NCI-H2171 (cell line): ENCODE measurements at places on chromosomes 4 and X.
A peak's percentile ranks its signal among the peaks of the same experiment; 100 is the strongest.

GRCh38 chr4:43564591-43564990, 672.1 kb downstream of the GRXCR1 start:
- DNase-seq: peak; percentile 52

GRCh38 chr4:4673070-4673469, 131.2 kb upstream of the STX18 start:
- DNase-seq: no peak

GRCh38 chr4:157221895-157222770, 1.6 kb downstream of the GRIA2 start:
- DNase-seq: peak; percentile 68

DNA sequence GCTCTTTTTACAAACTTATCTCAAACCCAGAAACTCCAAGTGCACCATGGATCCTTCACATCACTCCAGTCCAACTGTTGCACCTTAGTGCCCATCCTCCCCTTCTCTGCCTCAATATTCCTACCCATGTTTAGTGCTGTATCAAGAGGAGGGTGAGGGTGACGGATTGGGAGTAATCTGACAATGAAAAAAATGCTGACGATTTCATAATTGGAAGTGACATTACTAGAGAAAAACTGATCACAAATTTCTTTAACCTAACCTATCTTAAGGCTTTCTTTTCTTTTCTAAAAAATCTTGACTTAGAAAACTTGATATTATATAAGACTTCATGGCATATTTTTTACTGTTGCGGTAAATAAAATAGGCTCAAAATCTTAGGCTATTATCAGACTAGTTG, 1.5 kb upstream of the DCAF12L2 start:
- no peak for DNase-seq

- peak; percentile 49 for DNase-seq
Measured at GRCh38 chrX:69603566-69604194, 12.2 kb upstream of the EDA start.

DNA sequence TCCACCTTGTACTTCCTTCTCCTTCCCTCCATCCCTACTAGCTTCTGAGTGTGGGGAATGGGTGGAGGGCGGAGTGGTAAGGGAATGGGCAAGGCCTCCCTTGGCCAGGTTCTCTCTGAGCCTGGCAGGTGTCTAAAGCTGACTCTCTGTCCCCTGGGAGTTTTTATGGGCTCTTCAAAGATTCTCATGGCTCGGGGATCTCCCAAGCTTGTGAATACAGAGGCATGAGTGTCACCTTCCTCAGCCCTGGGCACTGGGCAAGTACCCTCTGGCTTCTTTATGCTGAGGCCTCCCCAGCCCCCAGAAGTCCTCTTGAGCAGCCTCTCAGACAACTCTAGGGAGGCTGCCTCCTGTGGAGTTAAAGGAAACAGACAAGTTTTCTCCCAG, 32.5 kb upstream of the DDX3X start:
- DNase-seq: no peak

GRCh38 chr4:82852751-82853285, 38.1 kb downstream of the SEC31A start:
- DNase-seq: no peak

DNA sequence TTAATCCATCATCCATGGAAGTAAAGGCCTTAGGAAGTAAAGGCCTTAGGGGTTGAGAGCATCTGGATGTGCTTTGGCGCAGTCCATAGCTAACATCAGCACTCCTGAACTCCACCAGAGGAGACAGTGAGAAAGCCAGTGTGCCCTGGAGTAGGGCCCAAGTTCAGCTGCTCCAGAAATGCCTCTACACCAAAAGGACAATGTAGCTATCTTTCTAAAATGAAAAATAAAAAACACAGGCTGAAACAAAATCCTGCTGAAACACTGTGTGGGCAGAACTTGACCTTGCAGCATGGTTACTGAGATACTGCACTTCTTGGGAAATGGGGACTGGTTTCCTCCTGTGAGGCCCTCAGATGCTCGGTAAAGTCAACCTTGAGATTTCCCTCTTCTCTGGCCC, 29.3 kb downstream of the SH3RF1 start:
- no peak for DNase-seq

GRCh38 chr4:65437102-65437501, 233.2 kb downstream of the EPHA5 start:
- no peak for DNase-seq

- no peak for DNase-seq
Measured at GRCh38 chr4:169174247-169174646, 96.5 kb downstream of the SH3RF1 start.

DNA sequence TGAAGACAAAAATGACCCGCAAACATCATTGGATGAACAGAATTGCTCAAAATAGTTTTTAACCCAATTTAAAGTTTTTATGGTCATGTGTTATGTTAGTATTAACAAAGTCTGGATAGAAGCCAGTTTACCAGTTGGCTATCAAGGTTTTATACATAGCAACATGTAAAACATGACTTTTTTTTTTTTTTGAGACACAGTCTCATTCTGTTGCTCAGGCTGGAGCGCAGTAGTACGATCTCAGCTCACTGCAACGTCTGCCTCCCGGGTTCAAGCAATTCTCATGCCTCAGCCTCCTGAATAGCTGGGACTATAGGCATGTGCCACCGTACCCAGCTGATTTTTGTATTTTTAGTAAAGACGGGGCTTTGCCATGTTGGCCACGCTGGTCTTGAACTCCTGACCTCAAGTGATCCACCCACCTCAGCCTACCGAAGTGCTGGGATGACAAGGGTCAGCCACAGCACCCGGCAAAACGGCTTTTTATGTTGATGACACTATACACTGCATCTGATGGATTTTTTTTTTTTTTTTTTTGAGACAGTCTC, 3.4 kb downstream of the SAT1 start:
- DNase-seq: no peak

- no peak for DNase-seq
Measured at GRCh38 chr4:57553728-57554127, 443.5 kb upstream of the IGFBP7 start.

GRCh38 chr4:6437826-6438238, 34.6 kb downstream of the PPP2R2C start:
- DNase-seq: no peak

GRCh38 chrX:119871245-119871598, 311 bp downstream of the RNF113A start:
- no peak for DNase-seq

DNA sequence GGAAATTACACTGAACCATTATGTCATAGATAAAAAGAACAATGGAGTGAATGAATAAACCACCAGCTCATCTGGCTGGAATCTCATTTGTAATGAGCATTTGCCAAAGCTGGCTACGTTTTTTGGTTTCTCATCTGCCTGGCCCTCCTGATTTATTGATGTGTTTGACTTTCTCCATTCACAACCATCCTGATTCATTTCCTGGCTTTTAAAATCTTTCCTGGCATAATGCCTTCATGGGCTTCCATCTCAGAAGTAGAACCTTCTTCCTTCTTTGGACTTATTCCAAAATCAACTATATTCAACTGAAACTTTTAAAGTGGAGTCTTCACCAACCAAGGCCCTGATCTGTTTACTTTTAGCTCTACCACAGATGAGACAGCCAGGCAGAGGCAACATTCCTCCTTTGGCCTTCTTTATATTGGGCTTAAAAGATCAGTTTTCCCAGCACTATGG, 36.0 kb upstream of the ARSJ start:
- no peak for DNase-seq

GRCh38 chr4:127759893-127760292, 22.2 kb upstream of the HSPA4L start:
- DNase-seq: no peak

GRCh38 chr4:99102634-99103033, 14.0 kb upstream of the ADH5 start:
- DNase-seq: no peak

- no peak for DNase-seq
Measured at GRCh38 chr4:54228056-54228527, 1.0 kb upstream of the PDGFRA start.

GRCh38 chr4:82005158-82005557, 368.6 kb downstream of the HNRNPD start:
- no peak for DNase-seq

DNA sequence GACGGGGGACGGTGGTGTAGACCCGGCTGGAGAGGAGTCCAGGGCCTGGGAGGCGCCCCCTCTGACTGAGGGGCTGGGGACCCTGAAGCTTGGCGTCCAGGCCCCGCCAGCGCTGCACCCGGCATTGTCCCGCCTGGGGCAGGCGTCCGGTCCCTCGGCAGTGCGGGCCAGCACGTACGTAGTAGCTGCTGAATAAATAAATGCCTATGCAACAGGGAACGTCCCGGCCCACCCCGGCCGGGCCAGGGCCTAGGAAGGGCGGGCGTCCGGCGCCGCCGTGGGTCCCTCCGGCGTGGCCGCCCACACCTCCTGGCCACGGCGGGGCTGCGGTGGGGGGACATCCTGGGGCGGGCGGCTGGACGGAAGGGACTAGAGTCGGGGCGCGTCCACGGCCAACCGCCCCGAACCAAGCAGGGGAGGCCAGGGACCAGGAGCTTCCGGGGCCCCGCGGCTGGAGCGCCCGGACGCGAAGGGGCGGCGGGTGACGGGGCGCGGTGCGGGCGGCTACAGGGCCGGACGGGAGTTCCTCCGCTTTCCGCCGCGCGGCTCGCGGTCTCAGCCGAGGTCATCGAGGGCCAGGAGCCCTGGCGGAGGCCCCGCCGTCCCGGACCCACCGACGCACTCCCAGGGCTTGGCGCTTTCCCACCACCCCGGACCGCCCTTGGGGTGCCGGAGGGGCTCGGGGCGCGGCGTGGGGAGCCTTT, 886 bp upstream of the WWC2 start:
- DNase-seq: no peak

GRCh38 chrX:119118780-119119395, 8.7 kb downstream of the KIAA1210 start:
- DNase-seq: no peak

DNA sequence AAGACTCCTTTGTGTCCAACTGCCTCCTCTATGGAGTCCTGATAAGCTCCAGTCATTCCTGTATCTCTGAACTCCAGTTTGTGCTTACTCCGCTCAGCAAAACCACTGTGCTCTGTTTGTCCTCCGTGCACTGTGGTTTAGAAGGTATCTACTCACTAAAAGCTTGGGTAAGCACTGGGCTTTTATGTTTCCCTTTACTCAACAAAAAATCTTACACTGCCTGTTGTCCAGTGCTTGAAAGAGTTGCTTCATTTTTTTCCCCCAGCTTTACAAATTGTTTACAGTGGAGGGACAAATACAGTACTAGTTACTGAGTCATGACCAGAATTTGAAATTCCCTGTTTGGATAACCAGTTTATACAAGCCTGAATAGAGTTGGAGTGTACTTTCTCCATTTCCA, 545.3 kb upstream of the FAT1 start:
- DNase-seq: no peak

- DNase-seq: no peak
Measured at GRCh38 chr4:78691334-78691754, 84.8 kb upstream of the BMP2K start.

DNA sequence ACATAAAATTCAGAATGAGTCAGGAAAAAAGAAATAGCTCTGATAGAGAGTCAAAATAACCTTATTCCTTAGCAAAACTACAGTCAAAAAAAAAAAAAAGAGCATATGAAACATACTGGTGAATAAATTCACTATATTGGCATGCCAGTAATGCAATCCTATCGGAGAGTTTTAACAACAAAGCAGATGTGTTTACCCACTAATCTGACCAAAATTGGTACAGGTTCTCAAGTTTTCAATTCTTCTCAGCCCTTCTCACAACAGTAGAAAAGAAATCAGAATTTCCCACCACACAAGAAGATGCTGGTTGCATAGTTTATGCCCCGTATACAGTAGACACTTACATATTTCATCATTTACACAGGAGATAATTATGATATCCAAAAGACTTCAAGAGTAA, 59.4 kb downstream of the LCORL start:
- no peak for DNase-seq

- no peak for DNase-seq
Measured at GRCh38 chrX:120664081-120664480, 34.2 kb upstream of the C1GALT1C1 start.

GRCh38 chr4:6910340-6910959, 824 bp downstream of the TBC1D14 start:
- no peak for DNase-seq

DNA sequence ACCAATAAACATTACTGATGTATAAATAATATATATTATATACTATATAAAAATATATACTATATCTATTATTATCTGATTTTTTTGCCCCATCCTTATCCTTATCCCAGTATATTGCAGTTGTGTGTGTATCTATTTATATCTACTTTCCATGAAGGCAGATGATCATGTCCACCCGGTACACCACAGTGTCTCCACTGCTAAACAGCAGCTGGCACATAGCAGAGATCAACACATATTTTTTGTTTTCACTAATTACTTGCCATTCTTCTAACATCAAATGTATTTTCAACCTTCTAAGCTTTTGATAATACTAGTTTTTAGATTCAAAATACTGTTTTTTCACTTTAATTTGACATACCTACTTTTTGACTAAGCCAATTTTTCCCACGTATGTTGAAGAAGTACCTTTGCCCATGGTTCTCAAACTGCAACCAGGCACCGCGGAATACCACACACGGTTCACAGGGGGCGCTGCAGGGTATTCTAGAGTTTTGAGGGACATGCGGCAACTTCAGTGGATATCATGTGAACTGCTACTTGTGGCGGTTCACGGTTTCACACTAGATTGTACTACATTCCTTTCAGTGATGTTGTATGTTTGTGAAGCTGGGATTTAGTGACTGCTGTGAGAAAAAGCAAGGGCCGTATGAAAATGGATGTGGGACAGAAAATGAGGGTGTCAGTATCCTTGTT, 182.5 kb upstream of the NPY2R start:
- DNase-seq: no peak

DNA sequence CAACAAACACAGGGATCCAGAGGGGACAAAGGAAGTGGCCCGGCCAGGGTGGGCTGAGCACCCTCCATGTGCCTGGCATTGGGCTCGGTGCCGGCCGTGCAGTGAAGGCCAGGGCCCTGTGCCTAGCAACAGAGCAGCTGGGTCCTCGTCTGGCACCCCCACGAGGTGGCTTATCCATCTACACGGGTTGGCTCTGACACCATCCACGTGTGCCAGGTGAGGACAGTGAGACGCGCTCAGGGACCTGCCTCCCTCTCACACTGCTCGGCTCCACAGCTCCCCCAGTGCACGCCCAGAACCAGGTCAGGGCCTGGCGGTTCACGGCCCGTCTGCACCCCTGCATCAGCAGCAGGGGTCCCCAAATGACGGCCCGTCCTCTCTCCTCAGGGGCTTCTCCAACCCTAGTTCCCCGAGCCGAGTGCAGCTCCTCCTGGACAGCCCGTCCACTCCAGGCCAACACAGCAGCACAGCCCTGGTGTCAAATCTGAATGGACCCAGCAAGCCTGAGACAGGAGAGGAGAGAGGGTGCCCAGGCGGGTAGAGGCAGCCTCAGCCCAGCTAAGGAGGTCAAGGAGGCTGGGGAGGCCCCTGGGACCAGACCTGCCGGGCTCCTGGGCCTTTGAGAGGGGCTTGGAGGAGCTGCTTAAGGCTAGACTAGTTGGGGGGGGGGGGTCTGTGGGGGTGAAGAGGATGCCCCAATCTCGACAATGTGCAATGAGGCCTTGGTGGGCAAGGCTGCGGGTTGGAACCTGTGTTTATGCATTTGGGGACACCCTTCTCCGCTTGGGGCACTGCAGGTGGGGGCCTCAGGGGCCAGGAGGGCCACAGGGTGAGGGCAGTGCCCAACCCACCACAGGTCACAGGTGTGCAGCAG, 113.6 kb downstream of the FAM53A start:
- no peak for DNase-seq
